ENCODE measurements at places on chromosomes 7 and 10.

- DNase-seq: no peak
Measured at GRCh38 chr7:2199528-2199927, 33.2 kb downstream of the MAD1L1 start.

DNA sequence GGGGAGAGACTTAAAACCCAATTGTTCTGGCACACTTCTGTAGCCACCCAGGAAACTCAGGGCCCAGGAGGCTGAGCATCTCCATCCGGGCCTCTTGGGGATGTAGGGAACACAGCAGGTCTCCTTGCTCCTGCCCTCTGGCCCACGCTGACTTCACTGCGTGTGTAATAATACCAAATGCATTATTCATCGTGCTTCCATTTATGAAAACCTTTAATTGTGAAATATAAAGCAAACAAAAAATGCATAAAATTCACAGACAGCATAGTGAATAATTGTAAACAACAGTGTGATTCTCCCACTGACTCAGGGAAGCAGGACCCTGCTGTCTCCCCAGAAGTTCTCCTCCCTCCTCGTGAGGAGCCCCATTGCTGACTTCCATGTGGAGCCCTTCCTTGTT lies 70.3 kb upstream of the SHH start:
- no peak for DNase-seq

DNA sequence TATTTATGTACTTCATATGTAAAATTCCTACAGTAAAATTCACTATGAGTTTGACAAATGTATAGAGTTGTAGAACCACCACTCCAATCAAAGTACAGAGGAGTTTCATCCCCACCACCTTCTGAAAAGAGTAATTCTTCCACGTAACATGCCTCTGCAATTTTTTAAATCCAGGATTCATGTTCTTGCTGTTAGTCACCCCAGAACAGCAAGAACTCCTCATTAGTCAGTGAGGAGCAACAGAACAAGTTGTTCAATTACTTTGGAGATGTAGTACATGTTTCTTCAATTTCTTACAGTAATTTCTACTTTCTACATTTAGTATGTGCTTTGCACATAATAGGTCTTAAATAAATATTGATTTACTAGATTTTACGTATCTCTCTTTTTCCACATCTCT lies 248.1 kb downstream of the ABCA13 start:
- DNase-seq: no peak

DNA sequence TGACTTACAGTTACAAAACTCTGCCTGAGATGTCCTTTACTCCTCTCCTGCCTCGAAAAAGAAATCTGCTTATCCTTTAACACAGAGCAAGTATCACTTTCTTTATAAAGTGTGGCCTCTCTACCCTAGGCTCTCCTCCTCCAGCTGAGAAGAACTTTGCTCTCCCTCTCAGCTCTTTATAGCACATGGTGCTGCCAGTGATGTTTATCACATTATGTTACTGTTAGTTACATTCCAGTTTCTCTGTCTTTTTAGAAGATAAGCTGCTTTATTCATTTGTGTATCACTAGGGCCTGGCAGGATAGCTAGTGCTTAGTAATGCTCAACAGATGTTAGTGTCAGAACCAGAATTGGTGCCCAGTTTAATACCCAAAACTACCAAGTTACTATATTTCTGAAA lies 41.1 kb upstream of the TMEM229A start:
- DNase-seq: no peak

GRCh38 chr10:124701881-124702656 lies 42.1 kb downstream of the FAM53B start:
- no peak for DNase-seq

- DNase-seq: no peak
Measured at GRCh38 chr10:117796130-117796745, 250.5 kb downstream of the RAB11FIP2 start.

GRCh38 chr10:117547016-117547715 lies 4.6 kb downstream of the EMX2 start:
- no peak for DNase-seq

GRCh38 chr10:85600026-85600743 lies 766.4 kb downstream of the GRID1 start:
- no peak for DNase-seq

DNA sequence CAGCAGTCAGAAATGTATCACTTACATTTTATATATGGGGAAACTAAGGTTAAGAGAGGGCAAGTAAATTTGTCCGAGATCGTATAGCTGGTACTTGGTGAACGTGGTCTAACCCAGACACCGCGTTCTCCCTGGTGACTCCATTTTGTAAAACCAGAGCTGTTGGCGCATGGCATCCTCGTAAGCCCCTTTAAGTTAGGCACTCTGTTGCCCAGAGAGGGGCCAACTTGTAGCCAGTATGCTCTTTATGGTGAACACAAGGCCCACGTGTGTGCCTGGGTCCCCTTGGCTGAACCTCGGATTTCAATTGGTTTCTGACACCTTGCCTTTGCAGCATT lies 39.7 kb upstream of the ZNF518A start:
- no peak for DNase-seq

DNA sequence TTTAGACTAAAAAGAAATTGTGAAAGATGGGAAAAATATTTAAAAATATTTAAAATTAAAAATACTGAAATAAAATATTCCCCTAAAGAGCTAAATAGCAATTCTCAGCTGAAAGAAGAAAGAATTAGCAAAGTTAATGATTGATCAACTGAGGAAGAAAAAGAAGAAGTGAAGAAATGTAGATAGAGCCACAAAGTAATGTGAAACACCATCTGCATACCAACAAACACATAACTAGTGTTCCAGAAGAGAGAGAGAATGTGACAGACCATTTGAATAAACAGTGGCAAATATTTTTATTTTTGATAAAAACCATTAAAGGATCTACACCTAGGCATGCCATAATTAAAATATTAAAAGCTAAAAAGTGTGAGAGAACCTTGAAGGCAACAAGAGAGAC lies 784.5 kb upstream of the ZWINT start:
- DNase-seq: no peak

GRCh38 chr10:86387178-86387794 lies 20.7 kb upstream of the GRID1 start:
- DNase-seq: no peak

- DNase-seq: no peak
Measured at GRCh38 chr10:94666391-94667102, 17.0 kb upstream of the CYP2C18 start.

GRCh38 chr7:135768467-135768866 lies 19.9 kb upstream of the FAM180A start:
- DNase-seq: no peak

DNA sequence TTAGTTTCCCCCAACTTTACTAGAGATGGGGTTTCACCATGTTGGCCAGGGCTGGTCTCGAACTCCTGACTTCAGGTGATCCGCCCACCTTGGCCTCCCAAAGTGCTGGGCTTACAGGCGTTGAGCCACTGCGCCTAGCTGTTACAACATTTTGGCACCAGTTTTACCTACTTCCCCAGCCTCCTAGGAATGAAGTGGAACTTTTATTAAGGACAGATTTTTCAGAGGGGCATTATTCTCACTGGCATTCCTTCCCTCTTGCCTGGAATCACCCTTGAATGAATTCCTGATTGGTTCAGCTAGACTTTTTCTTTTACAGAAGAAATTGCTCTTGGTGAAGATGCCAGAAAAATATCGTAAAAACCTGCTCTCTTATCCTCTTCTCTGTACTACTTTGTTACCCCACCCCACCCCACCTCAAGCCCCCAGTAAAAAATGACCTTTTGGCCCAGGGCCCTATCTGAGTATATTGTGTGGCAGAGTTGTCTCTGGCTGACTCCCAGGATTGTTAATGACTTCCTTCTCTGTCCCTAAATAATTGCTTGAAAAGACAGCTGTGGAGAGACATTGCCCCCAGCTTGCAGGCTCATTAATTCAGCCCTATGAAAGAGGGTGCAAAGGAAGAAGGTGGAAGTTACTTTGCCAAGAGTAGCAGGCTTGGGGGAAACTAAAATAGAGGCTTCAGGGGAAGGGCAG lies 189.6 kb downstream of the AUTS2 start:
- no peak for DNase-seq

GRCh38 chr10:119330342-119330741 lies 123.0 kb downstream of the GRK5 start:
- no peak for DNase-seq

GRCh38 chr10:92082583-92083280 lies 159.2 kb downstream of the BTAF1 start:
- DNase-seq: no peak

GRCh38 chr7:4707217-4707741 lies 25.2 kb downstream of the FOXK1 start:
- DNase-seq: no peak

DNA sequence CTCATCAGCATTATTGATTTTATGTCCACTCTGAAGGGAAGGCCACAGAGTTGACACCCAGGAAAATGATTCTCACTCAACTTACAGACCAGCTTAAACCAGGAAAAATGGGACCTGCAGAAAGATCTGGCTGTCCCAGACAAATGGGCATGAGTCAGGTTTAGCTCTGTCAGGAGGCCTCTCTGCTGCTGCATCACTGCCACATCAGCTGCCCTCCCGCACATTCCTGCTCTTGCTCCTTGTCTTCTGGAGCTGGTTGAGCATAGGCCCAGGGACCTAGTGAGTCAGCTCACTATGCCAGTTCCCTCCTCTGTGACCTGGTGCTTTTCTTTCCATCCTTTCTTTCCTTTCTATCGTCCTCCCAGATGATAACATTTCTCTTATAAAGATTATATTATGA lies 18.8 kb upstream of the SMNDC1 start:
- DNase-seq: no peak

GRCh38 chr7:155798673-155799439 lies 13.4 kb downstream of the SHH start:
- DNase-seq: no peak

GRCh38 chr7:2663121-2663886 lies 24.7 kb upstream of the AMZ1 start:
- DNase-seq: no peak

- no peak for DNase-seq
Measured at GRCh38 chr10:53379956-53380355, 607.4 kb upstream of the MBL2 start.

GRCh38 chr10:15744217-15744865 lies 24.6 kb upstream of the ITGA8 start:
- DNase-seq: peak; percentile 62

All from activated CD4-positive, alpha-beta T cell treated with anti-CD3 and anti-CD28 coated beads, Interleukin-10, Interleukin-2, amounts not matched to agents 100 ng/mL and 50 ng/mL, durations not matched to agents 16 hours and 8 hours (primary cell).